Hippocampal formation (tissue), 2 donors: ENCODE measurements at places on chromosomes 12 and 14.

DNA sequence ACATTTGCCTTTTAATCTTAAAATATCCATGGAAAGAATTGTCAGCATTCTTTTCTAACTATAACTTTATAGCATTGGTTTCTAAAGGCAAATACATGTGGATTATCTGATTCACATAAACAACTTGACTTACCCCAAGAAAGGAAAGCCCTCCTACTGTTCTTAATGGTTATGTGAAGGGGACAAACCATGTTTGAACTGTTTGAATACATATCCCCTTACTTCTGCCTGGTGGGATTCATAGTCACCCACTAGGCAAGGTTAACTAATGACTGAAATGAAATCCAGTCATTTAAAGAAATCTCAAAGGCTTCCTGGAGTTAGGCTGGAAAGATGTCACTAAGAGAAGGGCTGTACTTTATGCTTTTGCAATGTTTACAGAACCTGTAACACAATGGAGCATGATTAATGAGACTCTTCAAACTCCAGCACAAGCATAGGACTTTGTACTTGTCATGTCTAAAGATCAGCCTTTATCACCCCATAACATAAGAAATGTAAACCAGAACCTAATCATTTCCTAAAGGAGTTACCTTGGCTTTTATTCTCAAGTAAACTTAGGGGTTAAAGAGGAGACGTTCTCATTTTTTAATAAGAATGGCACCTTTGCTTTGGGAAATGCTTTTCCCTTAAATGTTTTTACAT, 10.2 kb upstream of the FLRT2 start:
- no peak for DNase-seq

GRCh38 chr14:86673523-86673969, 1143.6 kb downstream of the FLRT2 start:
- DNase-seq: no peak

- DNase-seq: no peak
Observed at GRCh38 chr12:108582978-108583770, 14.7 kb downstream of the TMEM119 start.

GRCh38 chr12:131455581-131456110, 255.2 kb upstream of the SFSWAP start:
- DNase-seq: no peak

- no peak for DNase-seq
Observed at GRCh38 chr12:108745641-108746040, 14.3 kb upstream of the CORO1C start.

GRCh38 chr12:111143271-111143670, 222.9 kb upstream of the MYL2 start:
- DNase-seq: no peak

- no peak for DNase-seq
Observed at GRCh38 chr12:121214166-121214777, 4.3 kb downstream of the P2RX4 start.

GRCh38 chr12:120846721-120847120, 57.4 kb downstream of the SPPL3 start:
- DNase-seq: no peak

DNA sequence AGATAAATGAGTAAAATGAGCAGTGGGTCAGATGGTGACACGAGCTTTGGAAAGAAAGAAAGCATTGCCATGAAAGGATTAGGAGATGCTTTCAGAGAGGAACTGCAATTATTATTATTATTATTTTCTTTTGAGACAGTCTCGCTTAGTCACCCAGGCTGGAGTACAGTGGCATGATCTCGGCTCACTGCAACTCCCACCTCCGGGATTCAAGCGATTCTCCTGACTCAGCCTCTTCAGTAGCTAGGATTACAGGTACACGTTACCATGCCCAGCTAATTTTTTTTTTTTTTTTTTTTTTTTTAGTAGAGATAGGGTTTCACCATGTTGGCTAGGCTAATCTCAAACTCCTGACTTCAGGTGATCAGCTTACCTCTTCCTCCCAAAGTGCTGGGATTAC, 77.4 kb downstream of the ST8SIA1 start:
- DNase-seq: no peak

GRCh38 chr12:7608184-7608911, 57.4 kb downstream of the APOBEC1 start:
- no peak for DNase-seq

DNA sequence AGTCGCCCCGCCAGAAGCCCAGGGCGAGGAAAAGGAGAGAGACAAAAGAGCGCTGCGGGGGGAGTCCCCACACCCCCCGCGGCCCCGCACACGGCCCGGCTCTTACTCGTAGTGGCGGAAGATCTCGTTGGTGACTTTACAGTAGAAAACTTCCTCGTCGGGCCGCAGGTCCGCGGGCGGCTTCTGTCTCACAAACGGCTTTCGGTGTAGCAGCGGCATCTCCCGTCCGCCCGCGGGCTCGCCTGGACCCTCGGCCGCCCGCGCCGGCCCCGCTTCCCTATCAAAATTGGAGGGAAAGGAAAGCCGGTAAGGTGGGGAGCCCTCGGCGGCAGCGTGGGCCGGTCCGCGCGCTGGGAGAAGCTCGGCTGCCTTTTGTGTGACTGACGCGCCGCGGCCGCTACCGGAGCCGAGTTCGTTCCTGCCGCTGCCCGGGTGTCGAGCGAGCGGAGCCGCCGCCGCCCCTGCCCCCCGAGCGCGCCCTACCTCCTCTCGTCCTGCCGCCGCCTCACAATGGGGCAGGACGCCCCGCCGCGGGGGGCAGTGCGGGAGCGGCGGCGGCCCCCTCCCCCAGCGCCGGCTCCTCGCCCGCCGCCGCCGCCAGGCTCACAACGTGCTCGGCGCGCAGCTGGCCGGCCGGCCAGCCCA, 652 bp downstream of the BAZ1A start:
- DNase-seq: peak; percentile 55

GRCh38 chr12:89366676-89367364, 14.5 kb upstream of the DUSP6 start:
- DNase-seq: no peak

DNA sequence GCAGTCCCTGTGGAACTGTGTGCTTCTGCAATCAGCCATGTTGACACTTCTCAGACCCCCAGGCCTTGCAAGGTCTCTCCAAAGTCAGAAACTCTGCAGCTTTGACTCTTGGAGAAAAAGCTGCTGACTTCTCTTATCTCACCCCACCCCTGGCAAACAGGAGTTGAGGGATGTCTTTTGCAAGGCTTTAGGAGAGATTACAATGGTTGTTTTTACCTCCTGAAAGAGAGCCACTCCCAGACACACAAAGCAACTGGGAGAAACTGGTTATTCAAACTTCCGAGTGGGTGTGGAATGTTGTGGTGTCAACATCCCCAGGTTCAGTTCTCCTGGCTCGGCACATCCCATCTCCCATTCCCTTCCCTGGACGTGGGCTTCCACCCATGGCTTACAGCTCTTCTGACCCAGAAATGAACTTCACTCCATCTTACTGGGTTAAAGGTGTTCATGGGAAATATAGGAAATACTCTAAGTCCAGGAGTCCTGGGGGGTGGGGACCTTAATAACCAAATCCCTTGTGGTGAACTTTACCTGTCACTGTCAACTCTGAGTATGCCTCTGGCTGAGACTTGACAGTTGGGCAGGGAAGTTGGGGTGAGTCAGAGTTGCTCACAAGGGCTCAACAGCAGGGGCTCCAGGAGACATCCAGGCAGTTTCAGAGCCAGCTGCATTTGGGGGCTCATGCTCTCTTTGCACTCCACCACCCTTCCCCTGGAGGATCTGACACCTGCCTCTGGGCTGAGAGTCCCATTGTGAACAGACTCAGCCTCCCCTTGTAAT, 41.9 kb downstream of the CCDC177 start:
- DNase-seq: no peak

DNA sequence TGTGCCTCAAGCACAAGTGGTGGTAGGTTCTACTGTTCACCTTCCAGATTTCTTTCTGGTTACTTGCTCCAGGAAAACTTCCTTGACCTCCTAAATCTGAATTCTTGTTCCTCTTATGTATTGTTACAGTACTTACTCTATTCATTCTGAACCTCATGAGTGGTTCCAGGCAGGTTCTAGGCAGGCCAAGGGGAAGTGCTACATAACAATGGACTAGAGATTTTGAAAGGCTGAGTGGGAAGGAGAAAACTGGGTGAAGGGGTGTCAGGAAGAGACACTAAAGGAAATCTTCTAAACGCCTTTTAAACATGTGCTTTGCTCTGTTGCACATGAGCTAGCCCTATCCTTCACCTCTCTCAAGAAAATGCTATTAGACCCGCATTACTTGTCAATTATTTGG, 1.6 kb downstream of the YARS2 start:
- no peak for DNase-seq

GRCh38 chr12:104371043-104371870, 67.7 kb downstream of the EID3 start:
- DNase-seq: no peak

- DNase-seq: peak; percentile 45
Observed at GRCh38 chr12:13670285-13670866, 311.0 kb downstream of the GRIN2B start.
